ENCODE measurements at places on chromosomes 3 and 15. TPM values are rescaled to one million over a fixed set of nuclear protein-coding genes. Genes with fewer than 3 reads are reported as not detected.

HTR3C gene
- not detected for total RNA-seq

IQCB1 gene
- 10.3 TPM for total RNA-seq

WDR93 gene
- total RNA-seq = 0.20 TPM

SERINC4 gene
- 0.12 TPM for total RNA-seq

RETNLB gene
- not detected for total RNA-seq

FETUB gene
- total RNA-seq = 0.12 TPM

THAP10 gene
- 6.7 TPM for total RNA-seq

TIMP4 gene
- 14.6 TPM for total RNA-seq

CCNDBP1 gene
- total RNA-seq = 25.5 TPM

NME9 gene
- not detected for total RNA-seq

PLXNA1 gene
- 27.0 TPM for total RNA-seq

LRRC3B gene
- total RNA-seq = not detected

ADAMTS17 gene
- 0.20 TPM for total RNA-seq

MESP2 gene
- 0.62 TPM for total RNA-seq

WWTR1 gene
- 135 TPM for total RNA-seq

CAMKV gene
- total RNA-seq = 0.85 TPM

CFAP91 gene
- total RNA-seq = 0.27 TPM

ITPKA gene
- total RNA-seq = 1.4 TPM

ERC2 gene
- 0.10 TPM for total RNA-seq

Measured in A549 treated with DMSO at 1 μM for 4 hours (cell line).